ENCODE measurements at places on chromosomes 7 and 10. TPM values are rescaled to one million over a fixed set of nuclear protein-coding genes. Genes with fewer than 3 reads are reported as not detected.

TNS3 gene
- 13.6 TPM for total RNA-seq

ST8SIA6 gene
- 0.34 TPM for total RNA-seq

AKR1C1 gene
- total RNA-seq, result 74.0 TPM

AZGP1 gene
- not detected for total RNA-seq

CDHR1 gene
- 0.68 TPM for total RNA-seq

OPALIN gene
- total RNA-seq, result not detected

ATRNL1 gene
- 0.17 TPM for total RNA-seq

SMNDC1 gene
- total RNA-seq, result 14.4 TPM

CPA2 gene
- not detected for total RNA-seq

CELF2 gene
- total RNA-seq, result 10.2 TPM

PNLIPRP2 gene
- not detected for total RNA-seq

Measured in dermis blood vessel endothelial cell (primary cell).